ENCODE measurements at places on chromosomes 16 and 17.
A peak's percentile ranks its signal among the peaks of the same experiment; 100 is the strongest.

GRCh38 chr16:31108794-31109558, 790 bp downstream of the BCKDK start:
- DNase-seq, result no peak

GRCh38 chr17:18141210-18141803, 32.8 kb downstream of the MYO15A start:
- DNase-seq, result no peak

- DNase-seq, result no peak
Measured at GRCh38 chr16:60199150-60199549, 1465.0 kb upstream of the GOT2 start.

DNA sequence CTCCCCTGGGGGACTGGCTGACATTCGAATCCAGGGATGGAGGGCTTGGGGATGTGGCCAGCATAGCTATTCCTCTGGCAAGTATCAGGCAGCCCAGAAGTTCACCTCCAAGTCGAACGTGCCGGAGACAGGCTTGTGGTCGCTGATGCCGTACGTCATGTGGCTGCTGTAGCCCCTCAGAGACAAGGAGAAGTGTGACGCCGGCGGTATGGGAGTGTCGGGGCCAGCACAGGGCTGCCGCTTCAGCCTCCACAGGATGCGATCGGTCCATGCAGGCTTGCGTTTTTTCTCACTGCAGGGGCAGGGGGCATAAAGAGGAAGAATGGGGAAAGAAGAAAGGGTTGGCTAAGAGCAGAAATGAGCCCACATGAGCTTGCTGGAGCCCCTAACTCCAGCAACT, 5.3 kb upstream of the MYO1C start:
- DNase-seq, result no peak

DNA sequence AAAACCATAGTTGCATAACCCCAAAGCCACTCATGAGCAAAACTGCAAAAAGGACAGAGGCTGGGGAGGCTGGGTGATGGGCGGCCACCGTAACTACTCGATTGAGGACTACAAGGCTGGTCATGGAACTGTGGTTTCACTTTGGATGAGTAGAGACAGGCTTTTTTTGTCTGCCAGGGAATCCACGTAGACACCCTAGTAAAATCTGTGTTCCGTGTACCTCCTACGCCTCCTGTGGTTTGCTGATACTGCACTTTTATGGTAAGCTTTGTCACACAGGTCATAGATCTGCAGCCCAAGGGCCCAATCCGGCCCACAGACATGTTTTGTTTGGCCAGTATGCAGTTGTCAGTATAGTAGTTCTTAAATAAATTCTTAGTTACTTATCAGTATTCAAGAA, 2.2 kb upstream of the TLCD3B start:
- DNase-seq, result no peak

GRCh38 chr17:49465331-49465903, 29.7 kb upstream of the NGFR start:
- DNase-seq, result no peak

DNA sequence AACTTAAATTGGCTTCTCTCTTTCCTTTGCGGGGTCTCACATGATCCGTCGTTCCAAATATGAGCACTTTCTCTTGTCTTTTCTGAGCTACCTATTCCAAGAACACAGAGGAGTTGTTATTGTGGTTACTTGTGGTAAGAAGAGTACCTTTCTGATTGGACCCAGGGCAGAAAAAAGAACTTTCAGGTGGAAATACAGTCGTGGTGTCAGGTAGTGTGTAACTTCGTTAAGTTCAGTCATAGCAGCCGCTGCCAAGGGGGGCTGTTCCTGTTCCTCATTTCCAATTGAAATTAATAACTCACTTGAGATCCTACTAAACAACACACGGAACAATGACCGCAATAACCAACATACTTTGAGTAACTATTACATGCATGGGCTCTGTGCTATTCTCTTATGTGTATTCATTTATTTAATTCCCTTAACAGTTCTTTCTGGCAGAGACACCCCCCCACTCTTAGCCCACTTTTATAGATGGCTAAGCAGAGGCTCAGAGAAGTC, 681.7 kb downstream of the MAF start:
- DNase-seq, result no peak

- DNase-seq, result peak; percentile 31
Measured at GRCh38 chr17:64024781-64025731, 4.6 kb upstream of the ICAM2 start.

DNA sequence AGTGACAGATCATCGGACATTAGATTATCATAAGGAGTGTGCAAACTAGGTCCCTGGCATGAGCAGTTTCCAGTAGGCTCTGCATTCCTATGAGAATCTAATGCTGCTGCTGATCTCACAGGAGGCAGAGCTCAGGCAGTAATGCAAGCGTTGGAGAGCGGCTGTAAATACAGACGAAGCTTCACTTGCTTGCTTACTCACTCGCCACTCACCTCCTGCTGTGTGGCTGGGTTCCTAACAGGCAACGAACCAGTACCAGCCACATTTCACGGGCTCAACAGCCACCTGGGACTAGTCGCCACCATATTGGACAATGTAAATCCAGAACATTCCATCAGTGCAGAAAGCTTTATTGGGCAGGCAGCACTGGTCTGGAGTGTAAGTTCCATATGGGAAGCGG, 7.7 kb downstream of the JPH3 start:
- DNase-seq, result no peak

- peak; percentile 69 for DNase-seq
Measured at GRCh38 chr17:39238311-39238972, 12.7 kb upstream of the STAC2 start.

- peak; percentile 68 for DNase-seq
Measured at GRCh38 chr17:77444984-77445759, 304.4 kb downstream of the SEC14L1 start.

- DNase-seq, result no peak
Measured at GRCh38 chr16:16083421-16084156, 134.2 kb downstream of the ABCC1 start.

DNA sequence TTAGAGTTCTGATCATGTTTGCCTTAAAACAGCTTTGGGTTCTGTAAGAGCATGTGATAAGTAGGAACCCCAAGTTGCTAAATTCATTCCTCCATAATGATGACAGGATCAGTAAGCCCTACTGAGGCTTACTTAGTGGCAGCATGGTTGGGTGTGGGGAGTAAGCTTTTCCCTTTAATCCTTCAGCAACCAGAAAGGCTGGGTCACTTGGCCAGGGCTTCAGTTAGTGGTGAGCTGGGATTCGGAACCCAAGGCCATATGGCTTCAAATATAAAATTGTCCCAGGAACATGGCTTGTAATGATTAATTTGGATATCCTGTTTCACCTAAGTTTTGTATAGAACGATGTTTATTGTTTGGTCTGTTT, 850 bp downstream of the GINS3 start:
- no peak for DNase-seq

DNA sequence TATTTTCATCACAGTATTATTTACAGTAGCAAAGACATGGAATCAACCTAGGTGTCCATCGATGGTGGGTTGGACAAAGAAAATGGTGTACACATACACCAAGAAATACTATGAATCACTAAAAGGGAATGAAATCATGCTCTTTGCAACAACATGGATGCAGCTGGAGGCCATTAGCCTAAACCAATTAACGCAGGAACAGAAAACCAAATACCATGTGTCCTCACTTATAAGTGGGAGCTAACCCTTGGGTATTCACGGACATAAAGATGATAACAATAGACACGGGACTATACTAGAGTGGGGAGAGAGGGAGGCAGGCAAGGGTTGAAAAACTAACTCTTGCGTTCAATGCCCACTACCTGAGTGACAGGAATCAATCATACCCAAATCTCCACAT, 41.0 kb downstream of the MRPS23 start:
- no peak for DNase-seq

GRCh38 chr16:20847550-20847949, 41.2 kb downstream of the REXO5 start:
- DNase-seq, result no peak

- no peak for DNase-seq
Measured at GRCh38 chr16:24348545-24349290, 92.6 kb downstream of the CACNG3 start.

GRCh38 chr17:80105762-80106161, 4.4 kb downstream of the GAA start:
- no peak for DNase-seq

GRCh38 chr17:61895391-61895790, 32.1 kb upstream of the BRIP1 start:
- no peak for DNase-seq

- DNase-seq, result no peak
Measured at GRCh38 chr17:12907477-12907876, 110.3 kb downstream of the ELAC2 start.

GRCh38 chr17:550041-550398, 164.6 kb downstream of the VPS53 start:
- no peak for DNase-seq
